Adrenal gland (tissue), 19 donors: ENCODE measurements at places on chromosomes 1 and 21. TPM values are rescaled to one million over a fixed set of nuclear protein-coding genes. Genes with fewer than 3 reads are reported as not detected.

- H3K4me3 ChIP-seq = no peak overlapping the region
- H3K36me3 ChIP-seq = no peaks in the 10 kb centered on the region
- H3K27ac ChIP-seq = no peak overlapping the region
- no peaks in the 10 kb centered on the region for H3K27me3 ChIP-seq
- no peak for DNase-seq
Observed at GRCh38 chr1:24963099-24963872, 33.2 kb upstream of the RUNX3 start.

DNA sequence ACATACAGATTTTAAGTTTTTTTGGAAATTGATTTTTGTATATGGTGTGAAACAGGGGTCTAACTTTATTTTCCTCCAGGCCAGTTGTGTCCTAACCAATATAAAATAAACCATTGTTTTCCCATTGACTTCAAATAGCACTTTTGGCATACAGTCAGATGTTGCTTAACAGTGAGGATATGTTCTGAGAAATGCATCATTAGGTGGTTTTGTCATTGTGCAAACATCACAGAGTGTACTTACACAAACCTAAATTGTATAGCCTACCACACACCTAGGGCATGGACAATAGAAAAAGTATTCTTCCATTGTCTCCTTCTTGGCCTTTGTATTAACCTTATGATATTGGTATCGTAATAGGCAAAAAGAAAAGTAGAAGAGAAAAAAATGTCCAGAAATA is 37.4 kb upstream of the DISP1 start:
- H3K4me3 ChIP-seq = no peak overlapping the region
- no peaks in the 10 kb centered on the region for H3K36me3 ChIP-seq
- DNase-seq = no peak
- no peaks in the 10 kb centered on the region for H3K4me1 ChIP-seq
- peaks cover 11% of the 10 kb centered on the region for H3K27me3 ChIP-seq
- H3K27ac ChIP-seq = no peak overlapping the region

DNA sequence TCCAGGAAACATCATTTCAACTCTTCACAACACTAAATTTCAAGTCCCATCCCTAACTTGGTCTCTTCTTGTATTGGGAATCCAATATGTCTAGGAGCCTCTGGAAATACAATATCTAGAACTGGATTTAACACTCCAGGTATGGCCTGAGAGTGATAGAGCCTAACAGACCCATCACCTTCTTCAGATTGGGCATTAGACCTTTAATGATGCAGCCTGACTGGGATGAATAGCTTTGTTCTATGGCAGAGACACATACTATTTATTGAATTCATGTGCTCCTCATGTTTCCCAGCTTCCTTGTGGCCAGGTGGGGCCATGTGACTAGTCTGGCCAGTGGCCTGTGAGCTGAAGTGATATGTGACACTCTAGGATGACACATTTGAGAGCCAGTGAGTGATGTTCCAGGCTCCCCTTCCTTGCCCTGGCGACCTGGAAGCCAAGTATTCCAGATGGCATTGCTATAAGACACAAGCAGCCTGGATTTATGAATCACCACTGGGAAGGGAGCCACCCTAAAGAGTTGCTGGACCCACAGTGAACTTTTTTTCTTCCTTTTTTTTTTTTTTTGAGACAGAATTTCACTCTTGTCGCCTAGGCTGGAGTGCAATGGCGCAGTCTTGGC is 31.0 kb upstream of the POU3F1 start:
- H3K4me1 ChIP-seq = no peaks in the 10 kb centered on the region
- no peaks in the 10 kb centered on the region for H3K27me3 ChIP-seq
- no peak for DNase-seq
- no peak overlapping the region for H3K27ac ChIP-seq

- H3K4me1 ChIP-seq = peaks cover 28% of the 10 kb centered on the region
- no peaks in the 10 kb centered on the region for H3K36me3 ChIP-seq
Observed at GRCh38 chr1:145692785-145693443, 14.3 kb downstream of the PDZK1 start.

The LRRC7 gene
- 3.4 TPM for total RNA-seq

The FAM167B gene
- total RNA-seq = 34.5 TPM

The CCDC30 gene
- 2.6 TPM for total RNA-seq

GRCh38 chr1:59025898-59026426 is 242.1 kb upstream of the JUN start:
- no peak overlapping the region for H3K27ac ChIP-seq
- no peak overlapping the region for H3K4me3 ChIP-seq
- DNase-seq = peak; percentile 11
- no peaks in the 10 kb centered on the region for H3K27me3 ChIP-seq
- H3K36me3 ChIP-seq = no peaks in the 10 kb centered on the region

The PRDM15 gene
- total RNA-seq = 3.6 TPM

- no peak for DNase-seq
- H3K4me3 ChIP-seq = no peak overlapping the region
- H3K4me1 ChIP-seq = no peaks in the 10 kb centered on the region
- H3K27me3 ChIP-seq = no peaks in the 10 kb centered on the region
- no peaks in the 10 kb centered on the region for H3K36me3 ChIP-seq
Observed at GRCh38 chr1:22685591-22686059, 25.0 kb upstream of the EPHB2 start.

GRCh38 chr1:200231787-200232231 is 178.0 kb downstream of the ZNF281 start:
- no peak for DNase-seq
- peak overlapping the region; percentile 2 for H3K27ac ChIP-seq
- H3K27me3 ChIP-seq = no peaks in the 10 kb centered on the region

The WDR64 gene
- total RNA-seq = not detected

GRCh38 chr1:151867321-151867720 is 13.8 kb upstream of the THEM5 start:
- no peak for DNase-seq
- H3K27ac ChIP-seq = no peak overlapping the region
- H3K4me1 ChIP-seq = no peaks in the 10 kb centered on the region
- no peak overlapping the region for H3K4me3 ChIP-seq

GRCh38 chr1:87392248-87393192 is 63.8 kb downstream of the LMO4 start:
- no peaks in the 10 kb centered on the region for H3K27me3 ChIP-seq
- H3K27ac ChIP-seq = no peak overlapping the region
- no peak overlapping the region for H3K4me3 ChIP-seq
- no peaks in the 10 kb centered on the region for H3K36me3 ChIP-seq

GRCh38 chr1:54095546-54096226 is 42.3 kb downstream of the TCEANC2 start:
- H3K4me3 ChIP-seq = no peak overlapping the region
- no peaks in the 10 kb centered on the region for H3K27me3 ChIP-seq
- no peak overlapping the region for H3K27ac ChIP-seq
- no peaks in the 10 kb centered on the region for H3K36me3 ChIP-seq
- H3K4me1 ChIP-seq = peaks cover 12% of the 10 kb centered on the region

DNA sequence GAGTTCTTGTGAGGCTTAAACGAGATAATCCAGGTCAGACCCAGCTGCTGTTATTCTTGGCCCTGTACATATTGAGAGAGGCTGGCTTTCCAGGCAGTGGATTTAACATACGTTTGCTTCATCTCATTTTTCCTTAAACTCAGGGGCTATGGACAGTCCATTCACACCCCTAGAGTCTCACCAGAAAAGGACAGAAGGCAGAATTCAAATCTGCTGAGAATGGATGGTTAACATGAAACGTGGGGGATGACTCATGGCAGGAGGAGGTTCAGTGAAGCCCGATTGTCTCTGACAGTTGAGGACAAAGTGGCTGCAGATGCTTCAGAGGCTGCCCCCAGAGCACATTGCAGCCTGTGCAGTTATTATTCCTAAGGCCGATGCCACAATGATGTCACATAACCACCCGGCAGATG is 39.5 kb downstream of the TGFB2 start:
- no peaks in the 10 kb centered on the region for H3K36me3 ChIP-seq
- DNase-seq = no peak
- no peaks in the 10 kb centered on the region for H3K27me3 ChIP-seq
- H3K4me3 ChIP-seq = no peak overlapping the region
- H3K4me1 ChIP-seq = no peaks in the 10 kb centered on the region

- no peak overlapping the region for H3K27ac ChIP-seq
- peaks cover 14% of the 10 kb centered on the region for H3K27me3 ChIP-seq
- no peak overlapping the region for H3K4me3 ChIP-seq
- no peak for DNase-seq
- peaks cover 14% of the 10 kb centered on the region for H3K4me1 ChIP-seq
Observed at GRCh38 chr1:228414511-228415211, 2.0 kb downstream of the TRIM17 start.

DNA sequence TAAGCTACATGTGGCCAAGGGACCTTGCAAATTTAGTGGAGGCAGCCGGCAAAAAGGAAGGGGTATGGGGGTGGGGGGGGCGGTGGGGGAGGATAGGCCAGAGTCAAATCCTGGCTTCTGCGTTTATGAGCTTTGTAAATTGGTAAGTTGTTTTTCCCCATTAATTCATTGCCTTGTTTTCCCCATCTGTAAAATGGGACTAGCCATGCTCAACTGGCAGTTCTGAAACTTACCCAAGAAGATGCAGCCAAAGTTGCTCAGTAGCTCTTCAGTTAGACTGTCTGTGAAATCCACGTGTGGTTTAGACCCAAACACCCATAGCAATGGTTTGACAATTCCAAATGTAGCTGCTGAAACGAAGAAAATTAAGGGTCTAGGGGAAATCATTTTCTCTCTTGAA is 52.3 kb upstream of the FAM89A start:
- DNase-seq = no peak
- H3K4me1 ChIP-seq = no peaks in the 10 kb centered on the region
- no peak overlapping the region for H3K27ac ChIP-seq
- no peak overlapping the region for H3K4me3 ChIP-seq
- no peaks in the 10 kb centered on the region for H3K27me3 ChIP-seq

The PDC gene
- not detected for total RNA-seq

The EVA1B gene
- total RNA-seq = 43.7 TPM
